ENCODE measurements at places on chromosomes 5 and 9.
A peak's percentile ranks its signal among the peaks of the same experiment; 100 is the strongest.

DNA sequence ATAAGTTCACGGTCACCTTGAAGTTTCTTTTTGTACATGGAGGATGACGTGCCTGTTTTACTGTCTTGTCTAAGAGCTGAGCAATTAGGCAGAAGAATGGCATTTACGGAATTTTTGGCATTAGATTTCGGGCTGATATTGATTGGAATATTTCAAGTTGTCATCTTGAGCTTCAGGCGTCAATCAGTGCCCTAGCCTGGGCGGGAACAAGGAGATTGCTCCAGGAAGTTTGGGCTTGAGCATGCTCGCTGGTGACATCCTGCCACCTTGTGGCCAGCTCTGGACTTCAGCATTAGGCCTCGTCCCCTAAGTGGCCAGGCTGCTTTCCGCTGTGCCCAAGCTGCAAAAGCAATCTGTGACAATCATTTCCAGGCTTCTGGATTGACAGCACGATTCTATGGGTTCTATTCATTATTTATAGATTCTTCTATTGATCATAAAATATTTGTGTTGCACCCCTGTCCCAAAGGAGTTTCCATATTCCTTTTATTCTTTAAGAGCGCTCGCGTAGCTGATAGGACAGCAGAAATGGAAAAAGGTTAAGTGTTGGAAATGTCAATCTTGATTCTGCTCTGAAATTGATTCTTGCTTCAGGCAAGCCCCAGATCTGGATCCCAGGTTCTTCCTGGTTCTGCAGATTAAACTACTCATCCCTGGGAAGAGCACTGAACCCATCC lies 79.3 kb downstream of the SLC28A3 start:
- DNase-seq: peak; percentile 68

DNA sequence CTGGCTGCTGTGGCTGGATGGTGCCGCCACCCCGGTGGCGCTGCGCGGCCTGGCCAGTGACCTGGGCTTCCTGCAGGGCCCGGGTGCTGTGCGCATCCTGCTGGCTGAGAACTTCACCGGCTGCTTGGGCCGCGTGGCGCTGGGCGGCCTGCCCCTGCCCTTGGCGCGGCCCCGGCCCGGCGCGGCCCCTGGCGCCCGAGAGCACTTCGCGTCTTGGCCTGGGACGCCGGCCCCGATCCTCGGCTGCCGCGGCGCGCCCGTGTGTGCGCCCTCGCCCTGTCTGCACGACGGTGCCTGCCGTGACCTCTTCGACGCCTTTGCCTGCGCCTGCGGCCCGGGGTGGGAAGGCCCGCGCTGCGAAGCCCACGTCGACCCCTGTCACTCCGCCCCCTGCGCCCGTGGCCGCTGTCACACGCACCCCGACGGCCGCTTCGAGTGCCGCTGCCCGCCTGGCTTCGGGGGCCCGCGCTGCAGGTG lies 17.5 kb downstream of the CRB2 start:
- no peak for DNase-seq

GRCh38 chr5:147483961-147484707 lies 25.7 kb downstream of the DPYSL3 start:
- DNase-seq: peak; percentile 96

DNA sequence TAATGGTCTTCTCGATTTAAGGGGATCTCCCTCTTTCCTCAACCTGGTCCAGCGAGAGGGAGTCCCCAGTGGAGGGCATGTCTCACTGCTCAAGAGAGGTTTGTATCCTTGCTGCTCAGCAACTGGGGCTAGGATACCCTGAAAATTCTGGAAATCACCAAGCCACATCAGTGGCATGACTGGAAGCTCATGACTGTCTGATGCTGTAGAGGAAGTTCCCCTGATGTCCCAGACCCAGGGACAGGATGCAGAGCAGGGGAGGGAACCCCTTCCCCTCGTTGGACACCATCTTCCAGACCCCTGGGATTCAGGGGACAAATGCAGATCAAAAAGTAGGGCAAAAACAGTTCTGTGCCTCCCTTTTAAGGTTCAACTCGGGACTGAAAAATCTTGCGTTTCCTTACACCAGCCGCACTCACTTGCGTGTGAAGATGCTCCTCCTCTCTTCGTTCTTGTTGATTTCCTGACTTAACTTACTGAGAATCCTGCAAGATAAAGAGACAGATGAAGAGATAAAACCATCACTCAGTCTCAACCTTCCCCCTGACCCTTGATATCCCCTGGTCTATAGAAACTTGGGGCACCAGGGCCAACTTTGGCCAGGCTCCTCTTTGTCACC lies 22.1 kb downstream of the LCP2 start:
- DNase-seq: no peak

- DNase-seq: peak; percentile 77
These were observed 71.4 kb downstream of the SLC12A2 start for GRCh38 chr5:128154943-128155342.

- DNase-seq: no peak
These were observed 106.3 kb downstream of the ROR2 start for GRCh38 chr9:91843623-91844148.

GRCh38 chr5:78905084-78905938 lies 79.8 kb downstream of the ARSB start:
- peak; percentile 42 for DNase-seq

DNA sequence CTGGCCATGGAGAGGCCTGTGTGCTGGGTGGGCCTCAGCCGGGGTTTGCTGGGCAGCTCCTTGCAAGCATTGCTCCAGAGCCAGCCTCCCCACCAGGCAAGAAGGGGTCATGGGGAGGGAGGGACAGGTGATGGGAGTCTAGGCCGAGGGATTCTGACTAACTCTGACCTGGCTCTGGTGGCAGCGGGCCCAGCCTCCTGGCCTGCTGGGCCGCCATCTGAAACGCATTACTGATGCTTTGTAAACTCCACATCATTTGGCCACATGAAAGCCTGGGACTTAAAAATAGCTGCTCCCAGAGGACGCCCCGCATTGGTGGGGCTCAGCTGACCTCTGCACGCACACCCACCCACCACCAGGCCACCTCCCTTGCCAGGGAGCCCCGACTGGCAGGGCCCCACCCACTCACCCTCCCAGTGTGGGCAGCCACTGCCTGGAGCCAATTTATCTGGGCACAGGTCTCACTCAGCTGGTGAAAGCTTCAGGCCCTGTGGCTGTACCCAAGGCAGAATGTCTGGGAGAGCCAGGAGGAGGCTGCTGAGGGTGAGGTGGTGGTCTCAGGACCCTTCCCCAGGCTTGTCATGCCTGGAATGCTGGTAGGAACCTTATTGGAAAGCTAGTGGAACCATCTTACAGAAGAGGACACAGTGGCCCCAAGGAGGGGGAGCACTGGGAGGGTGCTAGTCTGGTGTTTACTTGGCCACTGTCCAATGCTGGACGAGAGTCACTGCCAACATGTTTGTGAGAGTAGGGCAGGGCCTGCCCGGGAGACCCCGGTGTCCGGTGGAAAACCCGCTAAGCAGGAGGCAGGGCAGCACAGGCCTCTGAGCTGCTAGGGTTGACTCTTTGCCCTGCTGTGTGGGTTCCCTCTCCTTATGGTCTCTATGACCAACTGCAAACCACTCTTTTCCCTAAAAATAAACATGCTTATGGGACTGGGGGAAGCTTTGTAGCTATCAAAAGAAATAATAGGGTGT lies 10.8 kb downstream of the TCF7 start:
- DNase-seq: peak; percentile 97

DNA sequence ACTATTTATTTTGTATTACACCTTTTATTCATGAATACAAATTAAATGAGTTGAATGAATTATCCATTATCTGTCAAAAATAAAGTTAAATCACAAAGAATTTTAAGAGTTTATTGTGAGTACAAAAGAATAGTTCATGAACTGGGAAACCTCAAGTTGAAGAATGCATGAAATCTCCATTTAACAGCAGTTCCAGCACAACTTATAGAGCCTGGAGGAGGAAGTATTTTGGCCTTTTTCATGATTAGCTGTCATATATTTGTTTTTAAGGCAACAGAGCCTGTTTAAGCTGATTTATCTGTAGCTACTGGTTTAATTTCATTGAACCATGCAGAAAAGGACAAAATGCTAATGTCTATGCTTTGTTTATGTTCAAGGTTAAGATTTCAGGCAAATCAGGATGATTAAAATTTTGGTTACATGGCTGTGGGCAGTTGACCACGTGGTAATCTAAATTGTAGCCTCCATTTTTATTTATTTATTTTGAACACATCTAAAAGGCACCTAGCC lies 12.2 kb downstream of the SPINK1 start:
- no peak for DNase-seq

DNA sequence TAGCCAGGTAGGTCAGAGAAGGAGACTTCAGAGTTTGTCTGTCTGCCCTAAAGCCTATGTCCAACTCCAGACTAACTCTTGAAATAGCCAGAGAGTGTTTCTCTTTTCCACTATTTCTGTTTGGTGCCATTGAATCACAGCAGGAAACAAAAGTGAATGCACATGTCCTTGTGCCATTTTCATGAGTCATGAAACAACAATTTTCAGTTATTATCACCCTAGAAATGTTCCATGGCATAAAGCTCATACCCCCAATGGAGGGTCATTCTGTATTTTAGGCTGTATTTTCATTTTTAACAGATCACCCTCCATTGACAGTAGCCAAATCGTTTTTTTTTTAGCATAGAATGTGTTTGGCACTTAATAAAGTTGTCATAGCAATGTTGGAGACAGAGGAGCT lies 124.7 kb downstream of the PAPPA start:
- no peak for DNase-seq

All from HCEC 1CT (cell line).